ENCODE measurements at places on chromosomes 7 and 10.

- no peak for DNase-seq
Measured at GRCh38 chr7:91671245-91671644, 209.3 kb downstream of the MTERF1 start.

DNA sequence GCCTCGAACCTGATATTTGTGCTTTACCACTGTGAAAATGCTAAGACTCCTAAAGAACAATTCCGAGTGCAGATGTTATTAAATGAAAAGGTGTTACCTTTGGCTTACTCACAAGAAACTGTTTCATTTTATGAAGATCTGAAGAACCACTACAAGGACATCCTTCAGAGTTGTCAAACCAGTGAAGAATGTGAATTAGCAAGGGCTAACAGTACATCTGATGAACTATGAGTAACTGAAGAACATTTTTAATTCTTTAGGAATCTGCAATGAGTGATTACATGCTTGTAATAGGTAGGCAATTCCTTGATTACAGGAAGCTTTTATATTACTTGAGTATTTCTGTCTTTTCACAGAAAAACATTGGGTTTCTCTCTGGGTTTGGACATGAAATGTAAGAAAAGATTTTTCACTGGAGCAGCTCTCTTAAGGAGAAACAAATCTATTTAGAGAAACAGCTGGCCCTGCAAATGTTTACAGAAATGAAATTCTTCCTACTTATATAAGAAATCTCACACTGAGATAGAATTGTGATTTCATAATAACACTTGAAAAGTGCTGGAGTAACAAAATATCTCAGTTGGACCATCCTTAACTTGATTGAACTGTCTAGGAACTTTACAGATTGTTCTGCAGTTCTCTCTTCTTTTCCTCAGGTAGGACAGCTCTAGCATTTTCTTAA, 47.7 kb downstream of the MINPP1 start:
- no peak for DNase-seq

- no peak for DNase-seq
Measured at GRCh38 chr7:95209276-95209675, 115.1 kb downstream of the PON1 start.

DNA sequence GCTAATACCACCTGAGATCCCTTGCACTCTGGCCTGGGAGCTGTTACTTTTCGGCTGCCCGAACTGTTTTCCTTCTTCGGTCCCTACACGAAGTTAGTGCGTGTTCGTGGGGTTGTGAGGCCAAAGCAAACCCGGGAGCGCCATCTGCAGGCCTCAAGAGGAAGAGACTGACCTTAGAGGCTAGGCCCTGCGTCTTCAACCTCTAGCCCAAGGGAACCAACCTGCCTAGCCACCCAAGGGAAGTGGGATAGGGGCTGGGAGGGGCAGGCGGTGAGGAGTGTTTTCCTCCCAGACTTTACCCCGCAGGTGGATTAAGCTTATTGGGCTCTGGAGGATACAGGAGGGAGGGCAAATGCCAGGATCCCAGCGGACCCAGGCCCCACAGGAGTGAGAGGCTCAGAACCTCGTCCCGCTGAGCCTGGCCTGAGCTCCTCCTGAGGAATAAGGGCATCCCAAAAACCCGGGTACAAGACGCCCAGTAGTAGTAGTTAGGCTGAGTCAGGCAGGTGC, 1.7 kb upstream of the PAX2 start:
- DNase-seq: no peak

GRCh38 chr7:123770378-123770777, 21.6 kb upstream of the WASL start:
- no peak for DNase-seq

- no peak for DNase-seq
Measured at GRCh38 chr7:116433246-116433645, 66.3 kb upstream of the CAV2 start.

DNA sequence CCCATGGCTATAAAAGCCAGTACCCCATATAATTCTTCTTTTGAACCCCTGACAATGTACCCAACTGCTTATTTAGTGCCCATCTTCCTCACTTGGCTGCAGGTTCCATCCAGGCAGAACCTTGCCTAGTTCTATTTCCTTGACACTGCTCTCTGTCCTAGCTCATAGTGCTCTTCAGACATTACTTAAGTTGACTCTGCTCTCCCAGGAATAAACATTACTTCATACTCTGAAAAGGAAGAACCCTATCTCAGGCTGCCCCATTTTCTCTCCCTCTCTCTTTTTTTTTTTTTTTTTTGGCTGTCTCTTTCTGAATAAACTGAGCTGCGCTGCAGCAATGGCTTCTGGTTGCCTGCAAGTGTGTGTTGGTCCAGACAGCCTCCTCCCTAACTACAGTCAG, 21.0 kb downstream of the ACTA2 start:
- DNase-seq: no peak
